Stimulated activated CD8-positive, alpha-beta memory T cell treated with anti-CD3 and anti-CD28 coated beads, Interleukin-2, amount 100 ng/mL, for 1 hour (primary cell): ENCODE measurements at places on chromosomes 13 and 19.

GRCh38 chr13:104837756-104838155 lies 1697.7 kb downstream of the EFNB2 start:
- no peak for DNase-seq

DNA sequence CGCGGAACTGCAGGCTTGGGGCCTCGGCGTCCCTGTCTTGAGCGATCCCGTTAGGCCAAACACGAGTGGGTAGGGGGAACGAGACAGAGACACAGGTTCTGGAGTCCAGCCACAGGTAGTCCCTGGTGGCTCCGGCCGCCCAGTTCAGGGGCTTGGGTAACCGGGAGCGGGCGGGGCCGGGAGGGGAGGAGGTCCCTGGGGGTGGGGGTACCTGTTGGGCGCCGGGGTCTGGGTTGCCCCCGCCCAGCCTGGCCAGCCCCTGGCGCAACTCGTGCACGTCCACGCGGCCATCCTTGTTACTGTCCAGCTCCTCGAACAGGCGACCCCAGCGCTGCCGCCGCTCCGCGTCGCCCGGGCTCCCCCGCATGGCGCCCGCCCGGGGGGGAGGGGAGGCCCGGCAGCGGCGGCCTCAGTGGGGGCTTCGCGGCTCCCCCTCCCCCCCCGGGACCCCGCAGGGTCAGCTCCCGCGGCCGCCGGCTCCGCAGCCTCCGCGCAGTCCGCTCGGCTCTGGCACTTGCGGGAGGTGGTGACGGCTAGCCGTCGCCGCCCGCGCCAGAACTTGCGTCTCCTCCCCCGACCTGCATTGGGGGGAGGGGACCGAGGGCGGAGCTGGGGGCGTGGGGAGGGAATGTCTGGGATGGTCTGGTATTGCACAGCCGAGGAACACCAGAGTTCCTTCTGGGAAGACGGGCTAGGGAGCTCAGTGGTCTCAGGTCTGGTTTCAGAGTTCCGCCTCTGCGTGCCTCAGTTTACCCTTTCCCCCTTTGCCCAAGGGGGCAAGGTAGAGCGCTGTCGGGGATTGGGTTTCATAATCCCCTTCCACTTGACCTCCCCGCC lies at the start of gene SLC25A23:
Gene SLC25A23, minus strand, starts transcription at position 531 of the 837 bp plus-strand sequence. Its CDS starts 164 bp downstream, at position 367.
- no peak for DNase-seq

DNA sequence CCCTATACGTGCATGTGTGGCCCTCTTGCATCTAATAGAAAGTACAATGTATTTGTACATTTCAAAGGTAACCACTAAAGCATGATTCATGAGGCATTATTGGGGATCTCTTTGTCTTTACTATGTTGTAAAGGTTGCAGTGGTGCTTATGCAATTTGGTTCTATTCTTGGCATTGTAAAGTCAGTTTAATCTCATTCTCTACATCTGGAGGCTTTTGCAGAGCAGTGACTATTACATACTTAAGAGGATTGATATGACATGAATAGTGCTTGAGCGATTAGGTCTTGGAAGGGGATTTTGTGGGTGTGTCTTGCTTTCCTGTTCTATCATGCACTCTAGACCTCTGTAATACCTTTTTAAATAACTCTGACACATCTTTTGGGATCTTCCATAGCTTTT lies 610.0 kb downstream of the EFNB2 start:
- no peak for DNase-seq

DNA sequence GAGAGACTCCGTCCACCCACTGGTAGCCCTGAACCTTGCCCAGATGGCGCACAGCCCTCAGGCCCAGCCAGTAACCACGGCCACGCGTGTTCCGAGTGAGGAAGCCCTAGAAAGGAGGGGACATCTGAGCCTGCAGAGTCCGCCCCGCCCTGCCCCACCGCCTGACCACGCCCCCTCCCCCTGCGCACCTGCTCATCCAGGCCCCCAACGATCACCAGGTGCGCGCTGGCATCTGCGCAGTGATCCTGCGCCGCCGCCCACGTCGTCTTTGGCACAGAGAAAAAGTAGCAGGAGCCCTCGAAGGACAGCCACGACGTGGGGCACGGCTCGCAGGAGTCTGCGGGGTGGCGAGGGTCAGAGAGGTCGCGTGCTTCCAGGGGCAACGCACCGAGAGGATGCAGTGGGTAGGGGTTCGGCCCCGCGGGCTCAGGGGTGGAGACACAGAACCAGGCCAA lies 2.1 kb downstream of the CLEC4G start:
- no peak for DNase-seq

DNA sequence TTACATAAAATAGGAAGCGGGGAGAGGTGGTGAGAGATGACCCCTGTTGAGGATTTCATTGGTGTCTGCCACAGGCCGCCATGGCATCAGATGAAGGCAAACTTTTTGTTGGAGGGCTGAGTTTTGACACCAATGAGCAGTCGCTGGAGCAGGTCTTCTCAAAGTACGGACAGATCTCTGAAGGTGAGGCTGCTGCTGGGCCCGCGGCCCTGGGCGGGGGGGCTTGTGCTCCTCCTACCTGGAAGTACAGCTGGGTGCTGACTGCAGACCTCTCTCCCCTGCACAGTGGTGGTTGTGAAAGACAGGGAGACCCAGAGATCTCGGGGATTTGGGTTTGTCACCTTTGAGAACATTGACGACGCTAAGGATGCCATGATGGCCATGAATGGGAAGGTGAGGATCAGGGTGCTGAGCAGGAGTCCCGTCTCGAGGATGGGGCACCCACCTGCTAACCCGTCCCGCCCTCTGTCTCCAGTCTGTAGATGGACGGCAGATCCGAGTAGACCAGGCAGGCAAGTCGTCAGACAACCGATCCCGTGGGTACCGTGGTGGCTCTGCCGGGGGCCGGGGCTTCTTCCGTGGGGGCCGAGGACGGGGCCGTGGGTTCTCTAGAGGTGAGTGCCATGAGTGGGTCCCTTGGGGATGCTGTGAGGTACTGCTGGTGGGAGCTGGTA lies 1.9 kb downstream of the CIRBP start:
- DNase-seq: no peak

GRCh38 chr13:45474584-45475454 lies 10.1 kb downstream of the COG3 start:
- DNase-seq: no peak

GRCh38 chr19:46144756-46145155 lies 3.3 kb upstream of the IGFL2 start:
- DNase-seq: no peak

DNA sequence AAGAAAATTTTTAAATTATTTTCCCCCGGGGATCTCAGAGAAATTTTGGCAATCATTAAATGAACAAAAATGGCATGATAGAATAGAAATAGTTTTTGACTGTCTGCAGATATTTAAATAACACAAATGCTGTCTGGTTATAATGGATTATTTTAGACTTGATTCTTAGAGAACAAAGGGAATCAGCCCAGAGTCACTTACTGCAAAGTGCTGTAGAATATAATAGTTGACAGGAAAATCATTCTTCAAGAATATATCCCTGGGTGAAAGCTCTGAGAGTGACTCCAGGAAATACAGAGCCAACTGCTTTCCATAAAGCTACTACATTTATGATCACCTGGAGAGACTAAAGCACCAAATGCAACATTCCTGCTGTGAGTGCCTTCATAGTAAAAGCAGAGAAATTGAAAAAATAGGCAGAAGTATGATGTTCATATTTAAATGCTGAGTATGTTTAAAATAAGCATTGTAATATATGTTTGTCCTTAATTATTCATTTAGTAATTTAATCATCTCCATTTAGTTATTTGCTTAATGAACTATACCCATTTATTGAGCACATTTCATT lies 1765.8 kb downstream of the SLITRK1 start:
- no peak for DNase-seq

DNA sequence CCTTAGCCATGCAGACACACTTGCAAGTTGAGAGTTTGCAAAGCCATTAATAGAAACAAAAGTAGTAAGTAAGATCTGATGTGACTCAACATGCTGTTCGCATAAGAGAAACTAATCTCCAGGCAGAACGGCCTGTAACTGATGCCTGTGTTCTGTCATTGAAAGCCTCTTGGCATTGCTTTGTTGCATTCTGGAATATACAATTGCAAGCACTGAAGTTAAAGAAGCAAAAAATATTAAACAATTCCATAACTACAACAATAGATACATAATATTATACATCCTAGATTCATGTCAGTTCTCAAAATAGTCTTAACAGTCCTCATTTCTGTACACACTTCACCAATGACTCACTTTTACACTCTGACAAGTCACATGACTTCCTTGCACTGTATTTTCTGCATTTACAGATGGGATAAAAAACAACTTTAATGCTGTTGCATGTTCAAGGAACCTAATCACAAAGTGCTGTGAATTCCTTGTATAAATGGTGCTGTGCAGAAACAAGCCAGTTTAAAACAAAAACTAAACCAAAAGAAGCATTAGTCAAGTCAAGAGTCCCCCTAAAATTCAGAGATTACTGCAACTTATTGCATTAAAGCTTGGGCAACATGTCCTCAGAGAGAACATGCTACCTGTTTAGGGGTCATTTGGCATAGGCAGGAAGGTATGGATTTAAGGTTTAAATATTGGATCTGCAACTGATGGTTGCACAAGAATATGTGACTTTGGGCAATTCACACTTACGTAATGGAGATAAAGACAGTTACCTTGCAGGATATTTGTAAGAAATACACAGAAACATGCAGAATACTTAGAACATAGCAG lies 79.5 kb upstream of the SERP2 start:
- no peak for DNase-seq

DNA sequence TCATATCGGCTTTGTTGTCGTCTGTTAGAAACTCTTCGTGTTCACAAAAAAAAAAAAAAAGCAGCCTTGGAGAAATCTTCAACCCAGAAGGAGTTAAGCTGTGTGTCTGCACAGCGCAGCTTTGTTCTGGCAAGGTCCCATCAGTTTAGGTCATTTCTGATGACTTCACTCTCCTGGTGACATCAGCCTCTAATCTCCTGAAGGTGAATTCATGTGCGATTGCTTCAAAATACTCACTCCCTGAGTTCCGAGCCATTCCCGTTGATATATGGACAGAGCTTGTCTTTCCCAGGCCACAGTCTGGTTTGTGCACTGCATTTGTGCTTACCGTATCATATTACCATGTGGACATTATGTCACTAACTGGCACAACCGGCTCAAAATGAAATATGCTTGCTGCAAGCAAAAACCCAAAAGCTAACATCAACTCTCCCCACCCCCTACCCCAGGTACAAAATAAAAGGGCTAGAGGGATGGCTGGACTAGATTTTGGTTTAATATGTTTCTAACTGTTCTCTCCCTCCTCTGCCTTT lies 342.4 kb downstream of the KCNRG start:
- no peak for DNase-seq

GRCh38 chr13:90706631-90707030 lies 640.9 kb upstream of the MIR17HG start:
- DNase-seq: no peak

GRCh38 chr19:40813182-40813581 lies 14.2 kb downstream of the EGLN2 start:
- no peak for DNase-seq
